ENCODE measurements at places on chromosomes 13 and 19.

DNA sequence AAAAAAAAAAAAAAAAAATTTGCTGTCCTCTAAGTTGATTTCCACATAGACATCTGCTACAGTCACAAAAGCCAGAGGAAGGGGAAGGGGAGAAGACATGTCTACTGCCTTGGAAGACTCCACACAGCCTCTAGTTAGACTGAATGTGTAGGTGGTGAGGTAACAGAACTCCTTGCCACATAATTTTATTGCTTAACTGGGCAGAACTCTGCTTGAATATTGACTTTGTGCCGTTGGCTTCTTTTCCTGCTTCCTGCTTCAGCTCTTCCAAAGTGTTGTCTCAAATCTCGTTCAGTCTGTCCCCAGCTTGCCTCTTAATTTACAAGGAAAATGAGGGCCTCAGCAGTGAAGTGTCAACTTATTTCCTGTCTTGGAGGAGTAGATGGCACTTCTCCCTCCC, 37.1 kb downstream of the ESD start:
- DNase-seq, result no peak

- DNase-seq, result no peak
Observed at GRCh38 chr13:101343128-101343787, 73.0 kb downstream of the NALCN start.

DNA sequence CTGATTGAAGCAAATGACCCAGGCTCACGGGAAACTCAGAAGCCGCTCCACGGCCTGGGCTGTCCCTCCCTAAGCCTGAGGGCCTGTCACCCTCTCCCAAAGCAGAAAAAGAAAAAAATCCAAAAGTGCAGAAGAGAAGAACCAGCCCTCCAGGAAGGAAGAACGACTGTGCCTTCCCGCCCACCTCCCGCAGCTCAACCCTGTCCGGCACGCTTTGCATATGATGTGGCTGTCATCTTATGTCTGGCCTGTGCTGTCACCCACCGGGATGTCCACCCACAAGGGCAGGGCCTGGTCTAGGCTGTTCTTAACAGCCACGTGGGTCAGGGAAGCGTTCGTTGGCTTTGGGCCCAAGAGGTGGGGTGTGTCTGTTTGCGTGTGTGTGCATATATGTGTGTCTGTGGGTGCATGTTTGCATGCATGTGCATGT, 13.7 kb downstream of the ZBTB7A start:
- DNase-seq, result no peak

GRCh38 chr13:45989607-45990006, 62.9 kb downstream of the ZC3H13 start:
- no peak for DNase-seq

- DNase-seq, result no peak
Observed at GRCh38 chr13:100594731-100595130, 6.1 kb upstream of the GGACT start.

- DNase-seq, result no peak
Observed at GRCh38 chr19:15595069-15595468, 19.9 kb upstream of the CYP4F8 start.

DNA sequence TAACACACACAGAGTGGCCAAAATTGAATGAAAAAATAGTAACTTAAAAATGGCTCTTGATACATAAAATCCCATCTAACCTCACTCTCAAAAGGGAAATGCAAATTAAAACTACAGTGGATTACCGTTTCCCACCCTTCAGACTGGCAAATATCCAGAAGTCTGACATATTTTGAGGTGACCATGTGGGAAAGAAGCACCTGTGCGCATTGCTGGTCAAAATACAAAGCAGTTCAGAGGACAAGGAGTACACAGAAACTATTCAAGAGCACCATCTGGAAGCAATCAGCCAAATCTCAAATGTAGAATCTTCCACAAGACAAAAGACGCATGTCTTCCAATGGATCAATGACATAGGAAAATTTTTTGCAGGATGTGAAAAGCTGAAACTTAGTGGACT, 23.2 kb downstream of the NALCN start:
- no peak for DNase-seq

DNA sequence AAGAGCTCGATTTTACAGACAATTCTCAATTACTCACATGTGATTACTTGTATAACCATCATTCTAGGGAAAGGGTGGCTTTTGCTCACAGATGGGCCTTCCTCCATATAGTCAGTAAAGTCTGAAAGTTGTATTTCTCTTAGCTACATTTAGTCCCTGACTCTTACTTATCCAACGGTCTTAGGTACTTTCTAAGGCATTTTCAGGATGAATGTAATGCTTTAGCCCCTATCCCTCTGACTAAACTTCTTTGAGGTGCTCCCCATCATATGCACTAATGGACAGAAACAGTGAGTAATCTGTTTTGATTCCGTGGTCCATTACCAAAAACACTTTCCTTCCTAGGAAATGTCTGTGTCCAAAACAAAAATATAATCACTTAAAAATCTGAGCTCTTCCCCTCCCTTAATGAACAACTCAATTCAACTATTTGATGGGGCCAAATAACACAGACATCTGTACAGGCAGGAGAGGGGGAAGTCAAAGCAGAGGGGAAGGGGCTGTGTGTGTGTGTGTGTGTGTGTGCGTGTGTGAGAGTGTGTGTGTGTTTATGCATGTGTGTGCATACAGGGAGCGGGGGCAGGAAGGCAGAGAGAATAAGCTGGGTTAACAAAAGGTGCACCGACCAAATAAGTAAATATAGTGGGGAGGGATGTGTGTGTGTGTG, 84.9 kb downstream of the USP12 start:
- DNase-seq, result no peak

DNA sequence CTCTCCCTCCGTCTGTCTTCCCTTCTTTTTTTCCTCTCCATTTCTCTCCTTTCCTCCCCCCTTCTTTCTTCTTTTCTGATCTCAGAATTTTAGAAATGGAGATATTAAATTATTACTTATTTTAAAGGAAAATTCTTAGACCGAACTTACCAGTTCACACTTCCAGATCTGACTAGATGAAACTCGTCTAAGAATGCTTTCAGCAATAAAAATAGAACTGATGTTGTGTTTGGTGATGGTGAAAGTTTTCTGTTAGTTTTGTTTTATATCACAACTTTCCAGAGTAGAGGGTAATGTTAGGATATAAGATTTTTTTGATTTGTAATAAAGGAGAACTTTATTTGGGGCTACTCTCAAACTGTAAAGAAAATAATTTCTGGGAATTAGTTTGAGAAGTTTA, 29.9 kb downstream of the UCHL3 start:
- DNase-seq, result no peak

DNA sequence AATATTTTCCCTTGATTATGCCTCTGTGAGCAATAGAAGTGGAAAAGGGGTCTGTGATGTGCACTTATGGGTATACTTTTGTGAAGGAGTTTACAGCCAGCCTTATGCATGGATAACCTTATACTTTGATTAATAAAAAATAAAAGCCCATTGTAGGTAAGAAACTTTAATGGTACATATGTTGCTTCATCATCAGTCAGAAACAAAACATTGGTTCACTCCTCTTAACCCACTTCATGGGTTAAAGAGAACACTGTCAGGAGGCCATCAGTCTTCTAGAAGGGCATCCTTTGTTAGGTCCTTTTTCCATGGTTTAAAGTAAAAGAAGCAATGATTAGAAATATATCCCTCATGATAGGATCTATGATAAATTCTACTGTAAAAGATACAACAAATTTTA, 952.1 kb upstream of the MIR17HG start:
- DNase-seq, result no peak

- no peak for DNase-seq
Observed at GRCh38 chr13:107531816-107532215, 683.5 kb downstream of the LIG4 start.

- DNase-seq, result peak; percentile 76
Observed at GRCh38 chr19:511101-511851, 4.0 kb downstream of the TPGS1 start.

GRCh38 chr13:33135097-33135496, 118.9 kb downstream of the KL start:
- DNase-seq, result no peak

GRCh38 chr13:50866817-50867636, 23.5 kb upstream of the DLEU7 start:
- no peak for DNase-seq

DNA sequence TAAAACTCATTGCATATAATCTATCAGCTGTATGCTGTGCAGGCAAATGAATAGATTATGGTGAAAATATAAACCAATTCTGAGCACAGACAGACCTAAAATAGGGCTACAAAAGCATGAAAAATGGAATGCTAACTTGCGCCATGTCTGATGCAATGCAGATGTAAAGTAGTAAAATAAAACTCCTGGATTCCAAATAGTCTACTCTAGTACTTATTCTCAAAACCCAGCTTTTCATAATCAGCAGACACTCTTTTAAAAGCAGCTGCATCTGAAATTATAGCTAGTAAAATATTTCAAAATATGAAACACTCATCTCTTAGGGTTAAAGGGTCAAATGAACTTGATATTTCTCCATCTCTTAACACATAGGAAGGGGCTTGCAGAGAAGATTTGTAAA, 4.7 kb upstream of the POMP start:
- no peak for DNase-seq

- no peak for DNase-seq
Observed at GRCh38 chr19:48149430-48149829, 20.7 kb downstream of the LIG1 start.

GRCh38 chr13:103517066-103517767, 451.0 kb upstream of the SLC10A2 start:
- no peak for DNase-seq

GRCh38 chr19:18119717-18120105, 22.1 kb downstream of the MAST3 start:
- DNase-seq, result no peak

DNA sequence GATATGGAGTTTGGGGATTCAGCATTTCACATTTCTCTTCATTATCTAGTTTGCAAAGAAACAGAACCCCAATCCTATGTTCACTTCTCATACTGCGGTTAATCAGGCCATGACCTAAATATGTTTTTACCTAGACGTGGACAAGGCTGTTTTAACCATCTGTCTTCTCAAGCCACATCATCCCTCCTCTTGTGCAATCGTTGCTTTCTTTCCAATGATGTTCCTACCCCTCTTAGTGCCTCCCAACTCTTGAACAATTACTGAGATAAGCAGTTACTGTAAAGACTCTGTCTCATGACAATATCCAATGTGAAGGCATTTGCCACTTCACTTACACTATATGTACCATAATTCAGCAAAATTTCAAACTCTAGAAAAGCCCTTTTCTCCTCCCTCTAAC, 406.2 kb downstream of the LIG4 start:
- DNase-seq, result no peak

DNA sequence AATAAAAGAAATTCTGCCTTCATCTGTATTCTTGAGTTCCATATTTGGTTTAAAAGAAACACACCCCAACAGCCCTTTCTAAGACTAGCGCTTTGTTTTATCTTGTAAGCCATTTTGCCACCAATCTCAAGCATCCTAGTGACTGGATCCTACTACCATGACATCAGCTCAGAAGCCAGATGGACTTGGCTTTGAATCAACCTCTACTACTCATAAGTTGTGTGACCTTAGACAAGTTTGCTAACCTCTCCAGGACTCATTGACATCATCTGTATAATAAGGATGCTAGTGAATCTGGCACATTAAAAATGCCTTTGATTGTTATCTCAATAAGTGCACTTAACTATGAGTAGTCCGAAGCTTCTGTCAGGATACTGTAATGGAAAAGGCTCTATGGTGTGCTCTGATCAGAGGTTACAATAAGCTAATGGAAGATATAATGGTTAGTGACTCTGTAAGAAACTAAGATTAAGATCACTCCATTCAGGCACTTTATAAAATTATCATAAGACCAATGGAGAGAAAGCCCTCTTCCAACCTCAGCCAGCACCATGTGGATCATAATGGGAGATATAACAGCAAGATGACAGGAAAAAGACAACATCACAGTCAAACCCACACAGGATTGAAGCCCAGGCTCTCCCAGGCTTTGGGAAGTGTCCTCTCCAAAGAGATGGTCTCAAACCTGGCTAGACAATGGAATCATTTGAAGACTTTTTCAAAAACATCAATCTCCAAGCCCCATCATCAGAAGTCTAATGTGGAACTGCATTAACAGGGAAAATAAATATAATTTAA, 180.6 kb upstream of the MIR17HG start:
- no peak for DNase-seq

DNA sequence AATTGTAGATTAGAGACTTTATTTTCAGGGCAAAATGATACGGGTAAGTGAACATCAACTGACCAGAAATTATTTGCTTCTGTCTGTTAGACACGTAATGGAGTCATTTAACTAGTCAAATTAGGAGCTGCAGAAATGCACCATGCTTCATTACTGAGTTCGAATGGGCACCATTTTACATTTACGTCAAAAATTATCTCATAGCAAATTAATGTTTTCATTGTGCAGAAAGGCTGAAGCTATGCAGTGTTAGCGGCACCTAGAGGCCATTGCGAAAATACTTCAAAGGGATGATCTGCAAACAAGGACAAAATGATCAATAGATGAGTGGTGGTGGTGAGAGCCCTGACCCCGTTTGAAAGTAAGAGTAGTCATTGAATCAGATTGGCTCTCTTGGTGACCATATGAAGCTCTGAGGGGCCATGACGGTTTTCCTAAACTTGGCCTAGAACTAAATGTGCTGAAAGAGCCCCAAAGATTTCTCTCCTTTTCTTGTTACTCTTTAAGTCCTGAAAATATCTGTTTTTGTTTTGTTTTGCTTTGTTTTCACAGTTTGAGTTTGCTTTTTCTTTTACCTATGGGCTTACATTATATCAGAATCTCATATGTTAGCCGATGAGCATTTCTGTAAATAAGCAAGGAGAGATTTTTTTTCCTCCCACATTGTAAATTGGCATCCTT, 277.9 kb downstream of the ZNF536 start:
- no peak for DNase-seq

All from activated gamma-delta T cell treated with anti-CD3 and anti-CD28 coated beads, Interleukin-2, amount 50 U/mL, for 16 hours (primary cell).